Kidney (tissue), 22 donors: ENCODE measurements at places on chromosomes 1 and 21.

- no peak for DNase-seq
Observed at GRCh38 chr1:151144474-151145303, 1.7 kb downstream of the SEMA6C start.

DNA sequence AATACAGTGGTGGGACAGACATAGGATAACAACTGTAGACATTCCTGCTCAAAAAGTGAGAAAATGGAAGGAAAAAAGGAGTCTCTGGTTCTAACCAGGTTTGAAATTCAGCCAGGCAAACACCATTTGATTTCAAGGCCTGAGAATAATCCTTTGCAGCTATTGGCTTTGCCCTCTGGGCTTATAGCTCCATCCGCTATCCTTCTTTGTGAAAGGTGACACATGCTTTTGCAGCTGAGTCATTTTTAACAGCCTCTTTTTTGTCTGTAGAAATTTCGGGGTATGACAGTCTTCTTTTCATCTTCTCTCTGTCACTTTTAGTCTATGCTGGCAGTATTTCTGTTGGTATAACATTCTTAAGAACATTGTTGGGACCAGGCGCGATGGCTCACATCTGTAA lies 16.2 kb downstream of the SDHC start:
- no peak for DNase-seq

DNA sequence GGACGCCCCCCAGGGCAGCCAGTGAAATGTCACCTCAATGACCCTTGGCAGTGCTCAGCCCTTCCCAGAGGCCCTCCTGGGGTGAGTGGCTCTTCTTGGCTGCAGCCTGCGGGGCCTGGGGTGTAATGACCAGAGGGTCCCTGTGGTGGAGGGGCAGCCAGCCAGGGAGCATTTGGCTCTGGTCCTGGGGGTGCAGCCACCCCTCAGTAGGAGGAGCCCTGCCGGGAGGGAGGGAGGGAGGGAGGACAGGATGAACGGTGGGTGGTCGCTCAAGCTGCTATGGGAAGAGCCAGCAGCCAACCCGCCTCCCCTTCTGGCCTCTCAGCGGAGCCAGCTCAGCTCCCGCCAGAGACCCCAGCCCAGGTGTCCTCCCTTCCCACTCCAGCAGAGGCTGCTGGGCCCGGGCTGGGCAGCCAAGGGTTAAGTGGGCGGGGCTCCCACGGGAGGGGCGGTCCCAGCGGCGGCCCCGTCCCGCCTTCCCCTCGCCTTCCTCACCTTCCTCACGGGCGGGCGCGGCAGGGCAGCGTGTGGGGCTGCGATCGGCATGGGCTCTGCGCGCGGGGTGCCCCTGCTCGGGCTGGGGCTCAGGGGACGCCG lies 9.0 kb upstream of the PLCH2 start:
- DNase-seq, result no peak

DNA sequence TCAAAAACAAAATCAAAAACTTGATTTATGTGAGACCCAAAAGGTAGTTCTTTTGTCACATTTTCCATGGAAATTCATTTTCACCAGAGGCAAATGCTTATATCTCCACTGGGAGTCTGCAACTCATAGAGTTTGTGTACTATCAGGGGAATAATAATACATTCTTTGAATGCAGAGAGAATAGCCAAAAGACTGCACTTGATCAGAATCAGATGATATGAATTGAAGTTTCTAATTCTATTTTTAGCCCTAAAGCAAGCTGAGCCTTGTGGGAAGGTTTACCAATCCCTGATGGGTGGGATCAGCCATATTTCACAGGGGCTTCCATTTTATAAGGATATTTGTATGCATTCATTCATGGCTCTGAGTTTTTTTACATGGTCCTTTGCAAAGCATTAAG lies 49.6 kb downstream of the TSEN15 start:
- DNase-seq, result no peak

- no peak for DNase-seq
Observed at GRCh38 chr1:157089789-157090188, 9.8 kb downstream of the ETV3L start.

DNA sequence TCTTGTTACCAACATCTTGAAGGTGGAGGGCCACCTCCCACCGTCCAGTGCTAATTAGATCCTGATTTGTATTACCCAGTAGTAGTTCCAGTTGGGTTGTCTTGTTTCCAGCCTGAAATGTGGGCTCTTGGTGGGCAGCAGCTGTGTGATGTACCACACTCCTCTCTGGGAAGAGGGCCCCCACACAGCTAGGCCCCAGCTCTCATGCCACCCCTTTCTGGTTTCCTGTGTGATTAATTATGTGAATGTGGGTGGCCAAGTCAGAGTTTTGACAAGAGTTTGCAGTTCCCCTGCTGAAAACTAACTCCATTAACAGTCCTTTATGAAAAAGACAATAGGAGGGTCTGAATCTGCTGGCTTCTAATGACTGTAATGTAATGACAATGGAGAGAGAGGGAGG lies 3.8 kb downstream of the HMGB4 start:
- DNase-seq, result no peak

- DNase-seq, result no peak
Observed at GRCh38 chr1:43288785-43289706, 3.7 kb upstream of the C1orf210 start.

DNA sequence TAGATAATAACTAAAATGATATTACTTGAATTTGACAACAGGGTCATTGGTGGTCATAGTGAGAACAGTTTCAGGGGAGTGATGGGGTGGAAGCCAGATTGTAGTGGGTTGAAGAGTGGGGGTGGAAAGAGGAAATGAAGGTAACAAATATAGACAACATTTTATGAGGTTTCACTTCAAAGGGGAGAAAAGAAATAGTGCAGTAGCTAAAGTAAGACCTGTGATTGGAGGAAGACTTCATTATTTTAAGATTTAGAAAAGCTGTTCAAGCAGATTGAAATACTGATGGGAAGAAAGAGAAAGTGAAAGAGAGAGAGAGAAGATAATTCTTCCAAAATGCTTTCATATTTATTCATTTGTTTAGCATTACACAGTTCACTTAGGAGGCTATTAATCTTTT lies 52.0 kb upstream of the KCNA3 start:
- no peak for DNase-seq

DNA sequence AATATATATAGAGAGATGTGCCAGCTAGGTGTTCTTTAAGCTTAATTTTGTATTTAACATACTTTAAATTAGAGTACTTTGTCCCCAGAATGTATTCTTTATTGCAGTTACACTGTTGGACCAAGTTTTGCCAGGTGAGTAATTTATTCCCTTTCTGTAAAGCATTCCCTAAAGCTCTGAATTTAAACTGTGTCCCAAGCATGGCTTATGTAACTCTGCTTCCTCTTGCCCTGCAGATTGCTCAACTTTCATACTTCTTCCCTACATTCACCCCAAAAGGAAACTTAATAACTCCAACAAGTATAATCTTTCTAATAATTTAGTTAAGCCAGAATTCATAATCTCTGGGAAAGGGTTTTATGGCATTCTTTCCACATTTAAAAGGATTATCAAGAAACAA lies 5.6 kb downstream of the LYPLAL1 start:
- DNase-seq, result no peak

DNA sequence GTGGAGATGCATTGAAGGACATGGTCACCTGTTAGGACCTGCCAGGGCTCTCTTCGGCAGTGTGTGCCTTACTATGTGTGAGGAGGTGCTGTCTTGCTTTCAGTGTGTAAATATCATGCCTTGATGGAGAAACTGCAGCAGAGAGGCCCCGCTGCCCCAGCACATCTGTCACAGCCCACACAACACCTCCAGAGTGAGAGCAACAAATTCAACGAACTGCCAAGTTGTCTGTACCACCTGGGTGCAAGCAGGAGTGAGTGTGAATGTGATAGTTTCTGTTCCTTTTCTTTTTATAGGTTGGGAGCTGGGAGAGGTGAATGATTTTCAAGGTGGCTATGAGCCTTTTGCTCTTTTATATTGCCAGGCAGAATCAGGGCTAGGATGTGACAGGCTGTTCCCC lies 114.6 kb upstream of the KIAA0040 start:
- DNase-seq, result no peak

- DNase-seq, result no peak
Observed at GRCh38 chr1:161973924-161974845, 49.5 kb downstream of the OLFML2B start.

DNA sequence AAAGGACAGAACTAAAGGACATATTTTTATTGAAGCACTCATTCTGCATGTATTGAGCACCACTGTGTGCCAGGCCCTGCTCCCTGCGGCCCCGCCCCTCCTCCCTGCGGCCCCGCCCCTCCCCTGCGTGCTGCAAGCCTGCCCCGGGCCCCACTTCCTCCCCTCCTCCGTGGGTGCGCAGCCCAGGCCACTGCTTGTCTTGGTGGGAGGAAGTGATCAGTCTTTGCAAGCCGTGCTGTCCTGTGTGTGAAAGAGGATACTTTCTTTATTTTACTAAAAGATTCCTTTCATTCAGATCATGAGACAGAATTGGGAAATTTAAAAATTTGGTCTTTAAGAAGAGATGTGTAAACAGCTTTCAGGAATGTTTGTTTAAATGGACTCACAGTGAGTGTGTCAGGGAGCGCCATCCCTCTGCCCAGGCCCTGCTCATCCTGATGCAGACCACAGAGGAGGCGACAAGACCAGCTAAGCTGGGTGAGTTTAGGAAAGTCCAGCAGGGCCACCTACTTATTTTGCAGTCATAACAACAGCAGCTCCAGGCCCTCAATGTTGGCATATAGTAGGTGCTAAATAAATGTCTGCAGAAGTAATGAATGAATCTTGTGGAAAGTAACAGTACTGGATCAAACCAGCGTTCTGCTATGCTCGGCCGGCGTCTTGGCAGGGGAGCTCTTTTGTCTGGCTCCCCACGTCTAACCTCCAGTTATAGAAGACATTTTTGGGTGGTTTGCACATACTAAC lies 88.3 kb upstream of the SELENON start:
- DNase-seq, result no peak

DNA sequence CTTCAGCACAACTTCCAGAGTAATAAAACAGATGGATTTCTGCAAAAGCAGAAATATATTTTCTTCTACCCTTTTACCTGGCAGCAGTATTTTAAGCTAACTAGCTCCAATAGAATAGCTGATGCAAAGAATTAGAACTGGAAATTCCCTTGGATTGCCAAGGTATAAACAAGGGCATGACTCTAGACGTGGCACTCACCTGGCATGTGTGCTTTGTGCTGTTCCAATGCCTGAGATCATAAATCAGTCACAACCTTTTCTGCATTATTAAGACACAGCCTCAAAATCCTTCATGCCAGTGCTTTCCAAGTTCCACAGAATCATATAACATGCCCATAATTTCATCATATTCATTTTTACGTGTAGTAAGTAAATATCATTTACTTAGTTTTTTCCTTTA lies 1048.7 kb downstream of the ADGRL2 start:
- no peak for DNase-seq

DNA sequence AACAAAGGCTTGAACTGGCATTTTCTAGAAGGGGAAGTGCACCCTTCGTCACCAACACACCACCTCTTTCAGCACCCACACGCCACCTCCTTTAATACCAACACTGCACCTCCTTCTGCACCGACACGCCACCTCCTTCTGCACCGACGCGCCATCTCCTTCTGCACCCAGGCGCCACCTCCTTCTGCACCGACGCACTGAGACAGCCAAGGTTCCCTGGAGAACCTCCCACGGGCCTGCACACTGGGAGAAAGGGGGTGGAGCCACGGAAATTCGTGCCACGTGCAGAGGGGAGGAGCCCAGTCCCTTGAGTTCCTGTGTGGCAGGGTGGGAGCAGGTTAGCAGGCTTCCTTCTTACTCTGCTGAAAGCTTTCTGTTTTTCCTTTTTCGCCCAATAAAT lies 327.9 kb upstream of the C1orf174 start:
- no peak for DNase-seq

- DNase-seq, result no peak
Observed at GRCh38 chr1:209708297-209708696, 3.7 kb downstream of the HSD11B1 start.

DNA sequence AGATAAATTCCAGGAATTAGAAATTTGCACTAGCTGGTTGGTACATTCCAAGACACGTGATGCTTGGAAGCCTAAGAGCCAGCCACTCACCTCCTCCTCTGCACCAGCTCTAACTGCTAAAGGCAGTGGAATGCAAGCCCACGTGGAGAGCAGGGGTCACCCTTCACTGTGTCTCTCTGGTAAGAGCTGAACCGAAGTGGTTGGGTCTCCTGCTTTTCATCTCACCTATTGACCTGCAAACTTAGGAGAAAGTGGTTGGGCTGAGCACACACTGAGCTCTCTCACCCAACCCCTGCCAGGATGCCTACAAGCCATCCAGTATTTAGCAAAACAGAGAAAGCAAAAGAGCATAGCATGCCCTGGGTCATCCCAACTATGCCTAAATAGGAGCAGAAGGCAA lies 19.3 kb downstream of the HAO2 start:
- DNase-seq, result no peak

- DNase-seq, result peak; percentile 46
Observed at GRCh38 chr1:15352128-15352957, 57.3 kb upstream of the EFHD2 start.

GRCh38 chr1:25549273-25550154 lies 6.1 kb downstream of the LDLRAP1 start:
- DNase-seq, result peak; percentile 73

DNA sequence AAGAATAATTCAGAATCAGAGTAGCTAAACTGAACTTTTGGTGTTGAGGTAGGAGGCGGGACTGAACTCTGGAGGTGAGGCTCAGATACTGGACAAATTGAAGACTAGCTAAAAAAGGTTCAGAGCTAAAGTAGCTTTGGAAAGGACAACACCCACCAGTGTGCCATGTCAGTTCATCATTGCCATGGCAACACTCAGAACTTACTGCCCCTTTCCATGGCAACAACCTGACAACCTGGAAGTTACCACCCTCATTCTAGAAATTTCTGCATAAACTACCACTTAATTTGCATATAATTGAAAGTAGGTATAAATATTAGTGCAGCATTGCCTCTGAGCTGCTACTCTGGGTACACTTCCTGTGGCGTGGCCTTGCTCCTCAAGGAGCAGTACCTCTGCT lies 30.3 kb upstream of the POGK start:
- DNase-seq, result no peak

DNA sequence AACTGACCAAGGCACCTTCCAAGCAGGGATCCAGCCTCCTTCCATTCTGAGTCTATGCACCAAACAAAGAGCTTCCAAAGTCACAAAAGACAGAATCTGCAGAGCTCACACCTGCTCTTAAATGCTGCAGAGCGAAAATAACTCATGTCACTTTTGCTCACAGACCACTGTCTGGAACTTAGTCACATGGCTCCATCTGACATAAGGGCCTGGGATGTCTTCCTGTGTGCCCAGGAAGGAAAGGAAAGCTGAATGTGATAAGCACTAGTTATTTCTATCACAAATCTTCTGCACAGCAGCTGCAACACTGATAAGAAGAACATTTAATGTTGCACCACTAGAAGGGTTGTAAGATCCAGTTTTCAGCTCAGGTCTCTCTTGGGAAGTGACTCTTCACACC lies 39.5 kb upstream of the SGIP1 start:
- no peak for DNase-seq
